Stimulated activated CD4-positive, alpha-beta T cell treated with anti-CD3 and anti-CD28 coated beads, Interleukin-2, amount 100 ng/mL, for 48 hours (primary cell): ENCODE measurements at places on chromosomes 13 and 19.
A peak's percentile ranks its signal among the peaks of the same experiment; 100 is the strongest.

DNA sequence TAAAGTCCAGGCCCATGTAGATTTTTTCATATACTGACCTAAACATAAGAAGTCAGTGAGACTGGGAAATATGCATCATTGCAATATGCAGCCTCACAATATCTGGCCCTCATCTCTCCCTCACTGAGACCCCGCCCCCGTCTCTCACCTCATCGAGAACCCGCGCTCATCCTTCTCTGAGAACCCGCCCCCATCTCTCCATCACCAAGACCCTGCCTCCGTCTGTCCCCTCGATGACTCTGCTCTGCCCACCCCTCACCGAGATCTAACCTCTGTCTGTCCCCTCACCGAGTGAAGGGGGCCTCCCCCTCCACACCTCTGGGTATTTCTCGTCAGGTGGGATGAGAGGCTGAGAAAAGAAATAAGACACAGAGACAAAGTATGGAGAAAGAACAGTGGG is 20.5 kb upstream of the ZNF846 start:
- DNase-seq = no peak

- no peak for DNase-seq
Observed at GRCh38 chr19:15042003-15042402, 7.3 kb upstream of the CASP14 start.

DNA sequence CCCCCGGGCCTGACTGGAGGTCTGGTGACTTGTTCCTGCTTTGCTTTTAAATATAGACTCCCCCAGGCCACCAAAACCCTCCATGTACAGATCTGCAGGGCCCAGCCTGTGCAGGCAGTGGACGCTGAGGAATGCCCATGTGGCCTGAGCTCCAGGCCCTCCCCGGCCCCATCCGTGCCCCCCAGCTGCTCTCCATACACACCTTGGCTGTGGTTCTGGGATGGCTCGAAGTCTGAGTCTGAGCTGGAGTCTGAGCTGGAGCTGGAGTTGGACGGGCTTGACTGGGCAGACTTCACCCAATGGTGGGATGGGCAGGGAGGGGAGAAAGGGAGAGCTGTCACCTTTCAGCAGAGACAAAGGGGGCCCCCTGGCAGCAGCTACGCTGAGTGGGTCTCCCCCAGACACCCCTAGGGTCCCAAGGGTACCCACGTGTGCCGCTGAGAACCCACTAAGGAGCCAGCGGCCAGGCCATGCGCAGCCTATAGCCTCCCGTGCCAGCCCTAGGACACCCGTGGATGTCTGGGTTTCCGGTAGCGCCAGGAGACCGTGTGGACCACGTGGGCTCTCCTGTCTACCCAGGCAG is 61.9 kb downstream of the MLLT1 start:
- no peak for DNase-seq

GRCh38 chr19:34618410-34618809 is 58.5 kb downstream of the SCGB2B2 start:
- no peak for DNase-seq

DNA sequence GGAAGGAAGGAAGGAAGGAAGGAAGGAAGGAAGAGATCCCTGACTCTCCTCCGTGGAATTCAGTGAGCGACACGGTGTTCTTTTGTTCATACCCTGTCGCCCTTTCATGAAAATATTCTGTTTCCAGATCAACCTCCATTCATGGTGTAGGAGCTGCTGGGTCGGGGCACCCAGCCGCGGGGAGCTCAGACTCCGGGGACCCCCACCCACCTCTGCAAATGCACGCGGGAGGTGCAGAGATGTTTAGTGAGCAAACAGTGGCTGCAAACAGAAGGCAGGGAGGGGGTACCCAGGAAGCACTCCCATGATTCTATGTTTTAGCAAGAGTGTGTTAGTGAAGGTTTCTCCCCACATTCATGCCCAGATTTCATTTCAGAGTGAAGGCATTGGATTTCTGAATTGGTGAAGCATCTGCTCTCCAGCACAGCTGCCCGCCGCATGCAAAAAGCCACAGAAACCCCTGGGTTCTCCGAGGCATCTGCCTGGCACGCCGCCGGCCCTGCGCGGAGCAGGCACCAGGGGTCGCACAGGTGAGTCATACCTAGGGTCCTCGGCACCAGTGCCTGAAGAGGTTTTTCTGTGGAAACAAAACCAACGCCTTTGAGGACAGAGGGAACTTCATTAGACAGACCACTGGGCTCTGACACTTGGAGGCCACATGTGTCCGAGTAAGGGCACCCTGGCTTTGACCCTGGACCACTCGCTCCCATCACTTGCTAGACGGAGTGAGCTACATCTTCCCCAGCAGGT is 80.6 kb downstream of the ZNF557 start:
- DNase-seq = no peak

DNA sequence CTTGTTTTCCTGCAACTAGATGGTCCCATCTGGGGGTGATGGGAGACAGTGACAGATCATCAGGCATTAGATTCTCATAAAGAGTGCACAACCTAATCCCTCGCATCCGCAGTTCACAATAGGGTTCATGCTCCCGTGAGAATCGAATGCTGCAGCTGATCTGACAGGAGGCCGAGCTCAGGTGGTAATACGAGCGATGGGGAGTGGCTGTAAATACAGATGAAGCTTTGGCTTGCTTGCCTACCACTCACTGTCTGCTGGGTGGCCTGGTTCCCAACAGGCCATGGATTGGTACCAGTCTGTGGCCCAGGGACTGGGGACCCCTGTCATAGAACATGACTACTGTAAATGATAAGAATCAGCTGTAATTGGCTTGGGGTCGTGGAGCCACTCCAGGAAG is 28.0 kb downstream of the WDR88 start:
- no peak for DNase-seq

GRCh38 chr13:109146912-109147647 is 517.7 kb downstream of the MYO16 start:
- no peak for DNase-seq

DNA sequence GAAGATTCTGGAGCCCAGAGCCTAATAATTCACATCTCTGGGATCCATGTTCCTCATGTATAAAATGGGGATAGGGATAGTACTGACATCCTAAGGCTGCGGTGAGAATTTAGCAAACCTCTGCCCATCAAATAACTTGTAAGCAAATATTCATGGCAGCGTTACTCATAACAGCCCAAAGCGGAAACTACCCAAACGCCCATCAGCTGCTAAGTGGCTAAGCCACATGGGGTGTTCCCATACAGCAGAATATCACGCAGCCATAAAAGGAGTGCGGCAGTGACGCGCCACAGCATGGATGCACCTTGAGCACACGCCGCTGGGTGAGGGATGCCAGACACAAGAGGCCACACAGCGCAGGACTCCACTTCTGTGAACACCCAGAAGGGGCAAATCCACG is 19.7 kb downstream of the VRK3 start:
- DNase-seq = no peak

- DNase-seq = no peak
Observed at GRCh38 chr13:18943721-18944391, 237.8 kb downstream of the TUBA3C start.

DNA sequence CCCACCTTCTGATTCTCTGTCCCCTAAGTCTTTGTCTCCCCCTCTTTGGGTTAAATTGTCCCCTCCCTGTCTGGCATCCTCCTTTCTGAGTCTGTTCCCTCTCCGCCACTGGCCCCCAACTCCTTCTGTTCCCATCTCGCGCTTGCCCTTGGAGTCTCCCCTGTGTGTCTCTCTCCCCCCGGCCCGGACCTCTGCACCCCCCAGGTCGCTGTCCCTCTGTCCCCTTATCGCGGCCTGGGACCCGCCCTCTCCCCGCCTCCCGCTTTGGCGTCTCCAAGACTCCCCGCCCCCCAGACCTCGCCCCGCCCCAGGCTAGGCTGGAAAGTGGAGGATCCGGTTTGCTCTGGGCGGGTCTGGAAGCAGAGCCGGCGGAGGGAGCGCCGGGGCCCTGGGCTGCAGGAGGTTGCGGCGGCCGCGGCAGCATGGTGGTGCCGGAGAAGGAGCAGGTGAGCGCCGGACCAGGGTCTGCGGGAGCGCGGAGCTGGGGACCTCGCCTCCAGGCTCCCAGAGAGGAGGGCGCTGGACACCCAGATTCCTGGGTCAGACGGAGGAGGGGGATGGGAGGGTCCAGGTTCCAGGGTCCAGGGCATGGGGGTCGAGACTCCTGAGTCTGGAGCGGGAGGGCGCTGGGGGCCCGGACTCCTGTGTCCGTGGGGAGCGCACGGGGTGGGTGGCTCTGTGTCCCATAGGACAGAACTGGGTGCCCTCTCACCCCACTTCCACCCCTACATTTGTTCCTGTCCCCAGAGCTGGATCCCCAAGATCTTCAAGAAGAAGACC is at the start of gene TRPM4:
TSS of gene TRPM4 (plus strand) at position 348 of the 780 bp plus-strand sequence. CDS start at position 423, 75 bp downstream.
- peak; percentile 44 for DNase-seq

DNA sequence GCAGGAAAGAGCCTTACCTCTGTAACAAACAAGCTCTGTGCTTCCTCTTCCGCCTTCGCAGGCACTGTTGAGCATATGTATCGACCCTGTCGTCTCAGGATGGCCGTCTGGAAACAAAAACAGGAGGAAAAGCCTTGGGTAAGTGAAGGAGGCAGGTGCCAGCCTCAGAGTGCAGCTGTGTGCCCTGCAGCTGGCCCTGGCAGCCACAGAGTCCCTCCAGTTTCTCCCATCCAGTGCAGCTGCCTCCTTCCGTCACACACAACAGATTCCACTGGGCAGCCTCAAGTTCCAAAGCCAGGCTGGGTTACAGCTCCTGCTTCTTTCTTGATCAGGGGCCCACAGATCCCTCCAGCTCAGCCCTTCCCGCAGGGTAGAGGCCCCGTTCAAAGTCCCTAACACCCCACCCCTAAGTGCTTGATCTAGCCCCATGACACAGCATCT is 47.7 kb downstream of the DOCK9 start:
- peak; percentile 13 for DNase-seq

GRCh38 chr13:27599845-27600553 is 20.3 kb downstream of the LNX2 start:
- no peak for DNase-seq

GRCh38 chr13:32262165-32262564 is 53.0 kb downstream of the ZAR1L start:
- DNase-seq = no peak

DNA sequence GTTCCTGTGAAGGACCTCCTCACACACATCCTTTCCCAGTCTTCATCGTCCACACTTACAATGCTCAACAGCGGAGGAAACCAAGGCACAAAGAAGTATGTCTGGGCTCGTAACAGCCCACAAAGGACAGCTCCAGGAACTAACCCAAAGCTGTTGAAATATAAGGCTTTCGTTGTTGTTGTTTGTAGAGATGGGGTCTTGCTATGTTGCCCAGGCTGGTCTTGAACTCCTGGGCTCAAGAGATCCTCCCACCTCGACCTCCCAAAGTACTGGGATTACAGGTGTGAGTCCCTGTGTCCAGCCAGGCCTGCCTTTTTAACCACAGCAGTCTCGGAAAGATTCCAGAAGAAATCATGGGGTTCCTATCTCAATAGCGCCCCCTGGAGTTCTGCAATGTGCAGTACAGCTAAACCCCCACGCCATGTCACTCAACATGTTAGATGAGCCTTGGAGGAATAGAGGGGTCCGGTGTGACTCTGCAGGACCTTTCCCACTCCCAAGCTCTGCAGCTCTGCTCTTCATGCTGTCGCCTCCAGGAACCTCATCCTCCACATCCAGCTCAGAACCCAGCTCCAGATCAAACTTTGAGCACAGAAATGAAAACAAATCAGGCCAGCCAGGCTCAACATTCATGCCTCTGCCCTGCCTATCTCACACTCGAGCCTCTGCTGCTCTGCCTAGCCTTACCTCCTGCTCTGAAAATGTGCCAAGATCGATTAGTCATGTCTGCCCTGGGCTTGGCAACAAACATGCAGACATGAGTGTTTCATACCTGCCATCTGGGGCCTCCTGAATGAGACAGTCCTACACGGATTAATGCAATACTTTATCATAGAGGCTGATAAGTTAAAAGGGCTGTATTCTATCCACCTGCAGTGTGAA is 7.5 kb downstream of the PLA2G4C start:
- DNase-seq = peak; percentile 45
